ENCODE measurements at places on chromosomes 6 and 20.
A peak's percentile ranks its signal among the peaks of the same experiment; 100 is the strongest.

- no peak for DNase-seq
Observed at GRCh38 chr6:17905611-17906592, 81.5 kb downstream of the KIF13A start.

GRCh38 chr20:46206992-46207549, 89.0 kb downstream of the CD40 start:
- no peak for DNase-seq

GRCh38 chr20:45373353-45374100, 4.6 kb downstream of the TP53TG5 start:
- peak; percentile 90 for DNase-seq

DNA sequence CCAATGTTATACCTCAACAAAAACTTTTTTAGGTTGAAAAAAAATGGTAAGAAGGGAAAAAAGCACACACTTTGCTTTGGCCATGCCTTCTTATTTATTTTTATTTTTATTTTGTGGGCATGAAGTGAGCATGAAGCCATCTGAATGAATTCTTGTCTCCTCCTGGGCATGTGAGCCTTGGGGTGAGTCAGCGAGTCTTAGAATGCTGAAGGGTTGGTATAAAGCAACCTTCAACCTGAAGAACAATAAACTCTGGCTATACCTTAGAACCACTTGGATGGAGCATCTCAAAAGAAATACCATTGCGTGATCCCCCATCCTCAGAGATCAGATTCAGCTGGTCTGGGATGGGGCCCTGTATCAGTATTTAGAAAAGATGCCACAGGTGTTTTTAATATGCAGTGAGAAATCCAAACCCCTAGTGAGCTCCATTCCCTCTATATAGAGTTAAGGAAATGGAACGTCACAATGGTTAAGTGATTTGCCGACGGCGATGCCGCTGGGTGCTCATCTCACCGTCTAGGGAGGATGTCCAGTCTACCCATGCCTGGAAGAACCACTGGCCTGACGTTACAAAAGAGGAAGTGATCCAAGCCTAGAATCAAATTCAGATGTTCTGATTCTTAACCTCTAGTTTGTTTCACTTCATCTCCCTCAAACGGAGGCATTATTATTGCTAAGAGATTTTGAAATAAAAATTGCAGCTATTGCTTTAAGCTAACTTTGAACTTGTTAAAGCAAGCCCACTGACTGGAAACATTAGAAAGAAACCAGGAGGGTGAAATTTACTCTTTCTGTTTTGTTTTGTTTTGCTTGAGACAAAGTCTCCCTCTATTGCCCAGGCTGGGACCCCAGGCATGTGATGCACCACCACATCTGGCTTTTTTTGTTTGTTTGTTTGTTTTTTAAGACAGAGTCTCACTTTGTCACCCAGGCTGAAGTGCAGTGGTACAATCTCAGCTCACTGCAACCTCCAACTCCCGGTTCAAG, 67.1 kb downstream of the EDN1 start:
- DNase-seq = no peak

GRCh38 chr20:5746064-5746463, 4.1 kb upstream of the SHLD1 start:
- DNase-seq = no peak

DNA sequence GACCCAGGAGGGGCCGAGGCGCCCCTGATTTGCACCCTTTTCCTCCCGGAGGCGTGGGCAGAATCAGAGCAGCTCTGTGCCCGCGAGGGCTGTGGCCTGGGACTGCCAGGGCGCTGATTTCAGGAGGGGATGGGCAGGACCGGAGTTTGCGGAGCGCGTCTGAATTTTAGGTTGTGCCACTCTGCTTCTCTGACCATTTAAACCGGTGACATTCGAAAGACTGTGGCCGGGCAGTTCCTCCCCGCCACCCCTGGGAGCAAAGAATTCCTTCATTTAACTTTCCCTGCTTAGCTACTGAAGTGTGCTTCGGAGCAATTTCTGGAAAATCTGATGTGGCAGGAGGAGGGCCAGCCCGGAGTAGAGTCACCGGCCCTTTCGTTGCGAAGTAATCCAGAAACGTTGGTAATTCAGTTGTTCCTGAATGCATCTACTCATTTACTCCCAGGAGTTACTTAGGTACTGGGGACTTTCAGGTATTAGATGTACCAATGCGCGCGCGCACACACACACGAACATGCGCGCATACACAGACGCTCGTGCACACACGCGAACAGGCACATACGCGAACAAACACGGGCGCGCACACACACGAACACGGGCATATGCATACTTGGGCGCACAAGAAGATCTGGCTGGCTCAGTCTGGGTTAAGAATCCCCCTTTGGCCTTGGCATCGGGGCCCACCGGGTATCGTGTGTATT, 568 bp downstream of the CCDC170 start:
- peak; percentile 19 for DNase-seq

- peak; percentile 0 for DNase-seq
Observed at GRCh38 chr6:170208182-170208601, 82.7 kb downstream of the DLL1 start.

DNA sequence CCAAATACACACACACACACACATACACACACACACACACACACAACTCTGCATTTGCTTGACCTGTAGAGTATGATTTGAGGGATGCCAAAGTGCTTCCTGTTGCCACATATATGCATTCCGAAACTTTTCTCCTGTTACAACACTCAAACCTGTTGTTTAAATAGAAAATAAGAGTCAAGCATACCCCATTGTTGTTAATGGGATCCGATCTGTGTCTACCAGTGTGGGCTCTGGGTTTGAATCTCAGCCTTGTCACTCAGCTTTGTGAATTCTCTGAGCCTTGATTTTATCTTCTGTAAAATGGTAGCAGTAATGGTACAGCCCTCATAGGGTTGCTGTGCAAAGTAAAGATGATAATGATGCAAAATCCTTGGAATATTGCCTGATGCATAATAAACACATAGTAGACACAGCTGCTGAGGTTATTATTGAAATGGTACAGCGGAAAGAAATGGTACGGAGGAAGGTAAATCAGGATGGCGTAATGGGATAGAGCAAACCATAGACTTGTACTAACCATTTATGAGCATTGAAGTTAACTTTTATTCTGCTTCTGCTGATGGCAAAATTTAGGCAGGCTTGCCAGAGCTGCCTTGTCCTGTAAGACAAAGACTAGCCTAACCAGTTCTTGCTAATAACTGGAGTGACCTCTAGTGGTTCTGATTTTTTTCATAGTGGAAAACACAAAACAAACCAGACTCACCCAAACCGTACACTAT, 113.5 kb upstream of the PHACTR1 start:
- no peak for DNase-seq

Data from endothelial cell (in vitro differentiated cells).